ENCODE measurements at places on chromosomes 5 and 9.

DNA sequence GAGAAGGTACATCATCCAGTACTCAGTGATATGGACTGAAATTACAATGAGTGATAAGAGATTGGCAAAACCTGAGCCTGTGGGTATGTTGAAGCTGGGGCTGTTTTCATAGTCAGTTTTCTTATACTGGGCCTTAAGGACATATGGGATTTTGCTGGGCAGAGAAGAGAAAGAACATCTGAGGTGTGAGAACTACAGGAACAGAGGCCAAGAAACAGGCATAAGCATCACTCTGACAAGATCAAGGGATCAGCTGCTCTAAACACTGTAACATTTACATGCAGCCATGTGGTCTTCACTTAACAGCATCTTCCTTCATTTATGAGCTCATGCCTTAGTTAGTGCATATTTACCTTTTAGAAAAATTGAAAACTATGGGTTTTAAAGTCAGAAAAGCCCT, 220.0 kb downstream of the TRIM36 start:
- DNase-seq = no peak

- DNase-seq = no peak
Measured at GRCh38 chr5:26948921-26949320, 89.5 kb downstream of the CDH9 start.

GRCh38 chr5:95784514-95785302, 37.8 kb downstream of the GLRX start:
- no peak for DNase-seq

- DNase-seq = no peak
Measured at GRCh38 chr5:1660511-1660910, 136.8 kb upstream of the LPCAT1 start.

DNA sequence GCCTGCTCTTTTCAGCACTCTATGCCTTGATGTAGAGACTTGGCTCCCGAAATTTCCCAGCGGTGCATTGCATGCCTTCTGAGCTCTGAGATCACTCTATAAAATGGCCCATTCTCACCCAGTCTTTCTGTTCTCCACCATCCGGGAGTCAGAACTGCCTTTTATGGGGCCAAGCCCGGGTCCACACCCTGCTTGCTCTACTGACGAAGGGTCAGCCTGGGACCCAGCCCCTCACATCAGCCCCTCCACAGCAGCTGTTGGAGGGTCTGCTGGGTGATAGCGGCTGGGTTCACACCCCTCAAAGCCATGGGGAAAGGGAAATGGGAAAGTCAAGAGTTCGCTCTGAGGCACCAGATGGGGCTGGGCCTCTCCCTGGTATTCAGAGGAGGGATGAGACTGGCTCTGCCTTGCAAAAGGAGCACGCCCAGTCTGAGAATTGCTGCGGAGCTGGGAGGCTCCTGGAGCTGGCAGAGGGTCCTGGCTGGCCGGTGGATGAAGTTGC, 66.0 kb upstream of the ORM1 start:
- DNase-seq = no peak

DNA sequence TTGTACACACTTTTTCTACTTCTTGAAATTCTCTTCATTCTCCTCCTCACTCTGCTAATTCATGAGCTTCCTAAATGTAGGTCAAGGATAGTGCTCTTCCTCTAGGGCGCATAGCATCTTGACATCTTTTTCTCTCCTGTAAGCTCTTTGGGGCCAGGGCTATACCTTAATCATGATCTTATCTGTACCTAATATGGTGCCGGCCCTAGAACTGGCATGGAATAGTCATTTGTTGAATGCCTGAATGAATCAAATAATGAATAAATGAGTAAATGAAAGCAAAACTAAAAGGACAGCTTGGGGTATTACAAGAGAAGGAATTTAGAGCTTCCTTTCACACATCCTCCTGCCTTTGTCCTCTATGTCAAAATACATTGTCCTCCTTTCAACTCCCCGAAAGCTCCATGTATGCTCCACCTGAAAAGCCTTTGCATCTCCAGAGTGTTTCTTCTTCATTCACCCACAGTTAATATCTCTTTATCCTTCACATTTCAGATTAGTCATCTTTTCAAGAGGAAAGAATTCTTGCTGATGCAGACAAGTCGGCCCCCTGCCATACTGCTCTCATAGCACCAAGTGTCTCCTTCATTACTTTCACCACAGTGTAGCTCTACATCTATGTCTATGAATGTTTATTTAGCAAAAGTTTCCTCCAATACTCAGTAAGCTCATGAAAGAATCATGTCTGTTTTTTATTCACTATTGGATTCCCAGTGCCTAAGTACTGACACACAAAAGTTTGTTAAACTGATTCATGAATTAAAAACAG, 16.4 kb upstream of the PPP2R2B start:
- DNase-seq = no peak

DNA sequence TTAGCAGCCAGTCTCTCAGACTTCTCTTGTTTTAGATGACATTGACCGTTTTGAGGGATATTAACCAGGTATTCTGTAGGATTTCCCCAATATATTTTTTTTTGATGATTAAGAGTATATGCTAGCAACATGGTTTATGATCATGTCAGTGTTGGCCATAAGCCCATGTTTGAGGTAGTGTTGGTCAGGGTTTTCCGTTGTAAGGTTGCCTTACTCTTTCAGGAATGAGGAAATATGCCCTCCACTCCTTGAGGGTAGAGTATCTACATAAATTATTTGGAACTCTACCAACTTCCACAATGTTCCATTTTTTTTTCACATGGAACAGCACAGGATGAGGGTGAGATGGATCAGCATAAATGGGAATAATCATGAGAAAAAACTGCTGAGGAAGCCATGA, 188.4 kb upstream of the PRDM9 start:
- no peak for DNase-seq

GRCh38 chr5:31754741-31755675, 116.1 kb downstream of the PDZD2 start:
- DNase-seq = no peak

- DNase-seq = no peak
Measured at GRCh38 chr9:94144394-94144793, 60.1 kb downstream of the PTPDC1 start.

DNA sequence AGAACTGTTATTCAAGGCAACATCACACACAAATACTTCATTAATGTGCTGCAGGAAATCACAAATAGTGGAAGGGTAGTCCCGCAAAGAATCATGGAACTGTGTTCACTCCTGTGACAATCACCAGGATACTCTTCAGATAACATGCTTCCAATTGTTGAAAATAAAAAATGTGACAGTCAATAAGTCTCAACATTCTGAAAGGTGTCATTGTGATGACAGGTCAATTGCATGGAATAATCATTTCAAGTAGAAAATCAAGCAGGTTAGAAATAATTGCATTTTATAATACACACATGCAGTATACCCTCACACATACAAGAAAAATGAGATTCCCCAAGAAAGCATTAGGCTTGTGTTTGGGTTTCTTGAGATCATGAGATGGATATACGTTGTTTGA, 46.4 kb upstream of the ISL1 start:
- DNase-seq = no peak
